Stimulated activated CD8-positive, alpha-beta memory T cell treated with anti-CD3 and anti-CD28 coated beads, Interleukin-15, amount 100 ng/mL, for 48 hours (primary cell): ENCODE measurements at places on chromosomes 5 and 9.

- DNase-seq, result no peak
Measured at GRCh38 chr9:88978034-88978433, 13.2 kb upstream of the S1PR3 start.

GRCh38 chr5:179121667-179122111 lies 61.5 kb downstream of the ZNF354C start:
- no peak for DNase-seq

DNA sequence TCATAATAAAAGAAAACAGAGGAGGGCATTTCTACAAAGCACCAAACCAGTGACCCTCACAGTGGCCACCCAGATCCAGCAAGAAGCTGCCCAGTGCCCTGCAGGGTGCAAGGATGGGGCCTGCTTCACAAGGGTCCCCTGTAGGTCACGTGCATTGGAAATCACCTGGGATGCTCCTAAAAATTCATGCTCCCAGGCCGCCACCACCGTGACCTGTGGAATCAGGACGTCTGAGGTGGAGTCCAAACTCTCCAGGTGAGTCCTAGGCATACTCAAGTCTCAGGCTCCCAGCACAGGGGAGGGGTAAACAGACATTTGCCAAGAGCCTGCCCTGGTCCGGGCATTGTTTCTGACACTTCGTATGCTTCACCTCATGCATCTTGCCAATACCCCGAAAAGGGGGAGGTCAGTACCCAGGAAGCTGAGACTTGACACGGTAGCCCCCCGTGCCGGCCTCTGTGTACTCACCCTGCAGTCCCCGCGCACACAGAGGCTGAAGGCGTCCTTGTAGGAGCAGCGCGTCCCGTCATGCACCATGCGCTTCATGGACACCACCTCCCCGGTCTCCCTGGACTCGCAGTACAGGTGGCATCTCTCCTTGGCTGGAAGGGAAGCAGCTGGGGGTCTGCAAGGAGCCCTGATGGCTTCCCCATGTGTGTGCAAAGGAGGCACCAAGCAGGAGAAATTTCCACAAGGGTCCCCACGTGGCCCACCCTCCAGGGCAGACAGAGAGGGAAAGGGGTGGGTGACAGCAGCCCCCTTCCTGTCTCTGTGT lies 75.5 kb downstream of the ZNF354C start:
- DNase-seq, result no peak

- DNase-seq, result no peak
Measured at GRCh38 chr9:70297141-70297540, 38.4 kb downstream of the SMC5 start.

GRCh38 chr5:103357636-103358035 lies 99.1 kb downstream of the MACIR start:
- no peak for DNase-seq
